GM23248 (cell line): ENCODE measurements at places on chromosomes 16 and 17. TPM values are rescaled to one million over a fixed set of nuclear protein-coding genes. Genes with fewer than 3 reads are reported as not detected.

The ATP2C2 gene
- 0.74 and 0.84 TPM in 2 replicates for polyA plus RNA-seq

The SPNS1 gene
- 41.3 and 46.9 TPM in 2 replicates for polyA plus RNA-seq

The AOC3 gene
- polyA plus RNA-seq: 0.05 TPM in 1 of 2 replicates, not detected in the other

The FZD2 gene
- polyA plus RNA-seq: 6.3 and 7.1 TPM in 2 replicates

The ZCCHC14 gene
- 2.7 and 3.1 TPM in 2 replicates for polyA plus RNA-seq

The XAF1 gene
- polyA plus RNA-seq: 19.2 and 22.0 TPM in 2 replicates

The ATP2A3 gene
- 0.58 and 0.81 TPM in 2 replicates for polyA plus RNA-seq

The KRT27 gene
- not detected in 2 replicates for polyA plus RNA-seq

The IGF2BP1 gene
- polyA plus RNA-seq: 5.6 and 8.1 TPM in 2 replicates
